ENCODE measurements at places on chromosomes 4 and X.

GRCh38 chr4:154030152-154030551, 241.3 kb upstream of the SFRP2 start:
- DNase-seq = no peak

DNA sequence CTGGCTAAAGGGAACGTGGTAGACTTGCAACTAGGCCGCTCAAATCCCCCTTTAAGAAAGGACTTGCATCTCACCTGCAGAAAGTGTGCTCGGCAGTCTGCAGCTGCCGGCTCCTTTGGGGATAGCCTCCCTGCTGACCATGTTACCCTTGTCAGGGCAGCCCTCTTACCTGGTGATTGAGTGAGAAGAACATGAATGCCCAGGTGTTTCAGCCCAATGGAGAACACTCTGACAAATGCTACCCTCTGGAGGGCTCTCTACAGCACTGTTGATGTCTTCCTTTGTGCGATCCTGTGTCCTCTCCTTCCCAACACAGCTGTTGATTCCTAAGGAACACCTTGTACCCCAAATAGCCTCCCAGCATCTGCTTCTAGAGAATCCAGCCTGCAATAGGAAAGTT, 178.7 kb upstream of the LDB2 start:
- DNase-seq = no peak

DNA sequence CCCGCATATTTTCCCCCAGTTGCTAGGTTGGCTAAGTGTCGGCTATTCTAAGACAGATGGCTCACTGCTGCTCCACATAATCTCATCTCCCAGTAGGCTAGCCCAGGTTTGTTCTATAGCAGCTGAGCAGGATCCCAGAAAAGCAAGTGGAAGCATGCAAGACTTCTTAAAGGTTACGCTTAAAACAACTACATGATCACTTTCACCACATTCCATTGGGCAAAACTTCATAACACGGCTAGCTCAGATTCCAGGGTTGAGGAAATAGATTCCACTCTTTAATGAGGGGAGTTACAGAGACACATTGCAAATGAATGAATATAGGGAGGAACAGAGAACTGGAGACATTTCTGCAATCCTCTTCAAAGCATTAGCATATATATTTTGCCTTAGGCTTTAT, 12.9 kb upstream of the RAB33B start:
- DNase-seq = no peak

- no peak for DNase-seq
Observed at GRCh38 chr4:73224886-73225285, 33.7 kb downstream of the ANKRD17 start.

- no peak for DNase-seq
Observed at GRCh38 chr4:161321706-161322105, 842.1 kb downstream of the FSTL5 start.

Data from upper lobe of right lung (tissue), 1 donor.